ENCODE measurements at places on chromosomes 11 and 22.
A peak's percentile ranks its signal among the peaks of the same experiment; 100 is the strongest.

DNA sequence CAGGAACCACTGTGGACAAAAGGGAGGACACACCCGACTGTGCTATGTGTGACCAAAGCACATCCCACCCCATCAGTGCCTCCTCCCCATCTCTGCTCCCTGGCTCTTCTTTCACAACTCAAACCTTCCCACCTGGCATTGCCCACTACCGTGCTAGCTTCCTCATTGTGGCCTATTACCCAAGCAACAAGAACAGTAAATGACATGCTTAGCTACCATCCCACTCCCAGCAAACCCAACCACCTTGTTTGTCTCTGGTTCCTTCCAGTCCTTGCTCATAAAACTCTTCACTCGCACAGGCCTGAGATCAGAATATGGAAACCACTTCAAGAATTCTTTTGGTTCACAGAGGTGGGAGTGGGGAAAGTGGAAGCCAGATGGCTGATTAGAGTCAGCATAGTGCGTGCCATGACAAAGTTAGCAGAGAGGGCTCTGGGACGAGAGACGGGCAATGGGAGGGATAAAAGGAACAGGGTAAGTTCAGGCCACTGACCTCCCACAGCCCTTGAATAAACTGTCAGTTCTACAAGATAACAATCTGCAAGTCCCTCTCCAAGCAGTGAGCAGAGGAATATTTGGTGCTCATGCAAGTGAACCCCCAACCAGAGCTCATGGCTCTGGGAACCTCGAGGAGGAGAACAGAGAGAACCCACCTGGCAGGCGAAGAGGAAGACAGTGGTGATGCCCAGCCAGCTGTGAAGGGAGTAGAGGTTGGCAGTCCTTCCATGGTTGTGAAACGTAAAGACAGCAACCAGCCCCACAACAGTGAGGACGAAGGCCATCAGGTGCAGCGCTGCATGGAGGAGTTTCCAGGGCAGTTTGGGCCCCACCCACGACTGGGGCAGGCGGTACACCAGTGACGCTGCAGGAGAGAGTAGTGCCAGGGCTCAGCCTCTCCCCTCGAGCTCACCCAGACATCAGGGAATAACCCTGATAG lies 8.3 kb downstream of the CYB561A3 start:
- no peak for DNase-seq

GRCh38 chr22:39365492-39365780 lies 15.6 kb downstream of the SYNGR1 start:
- no peak for DNase-seq

DNA sequence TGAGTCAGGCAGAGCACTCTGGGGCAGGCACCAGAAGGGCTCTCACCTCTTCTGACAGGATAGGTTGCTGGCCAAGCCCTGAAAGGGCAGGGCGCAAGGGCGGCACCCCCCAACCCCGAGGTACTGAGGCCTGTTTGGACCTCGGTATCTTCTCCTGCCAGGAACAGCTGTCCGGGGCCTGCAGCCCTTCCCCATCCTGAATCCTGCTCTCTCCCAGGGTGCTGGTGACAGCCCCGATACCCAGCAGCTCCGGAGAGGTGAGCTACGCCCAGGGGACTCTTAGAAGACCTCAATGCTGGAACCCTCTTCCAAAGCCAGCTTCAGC lies 79.1 kb downstream of the PHF21B start:
- no peak for DNase-seq

GRCh38 chr11:1565904-1566247 lies 6.2 kb downstream of the DUSP8 start:
- DNase-seq: no peak

DNA sequence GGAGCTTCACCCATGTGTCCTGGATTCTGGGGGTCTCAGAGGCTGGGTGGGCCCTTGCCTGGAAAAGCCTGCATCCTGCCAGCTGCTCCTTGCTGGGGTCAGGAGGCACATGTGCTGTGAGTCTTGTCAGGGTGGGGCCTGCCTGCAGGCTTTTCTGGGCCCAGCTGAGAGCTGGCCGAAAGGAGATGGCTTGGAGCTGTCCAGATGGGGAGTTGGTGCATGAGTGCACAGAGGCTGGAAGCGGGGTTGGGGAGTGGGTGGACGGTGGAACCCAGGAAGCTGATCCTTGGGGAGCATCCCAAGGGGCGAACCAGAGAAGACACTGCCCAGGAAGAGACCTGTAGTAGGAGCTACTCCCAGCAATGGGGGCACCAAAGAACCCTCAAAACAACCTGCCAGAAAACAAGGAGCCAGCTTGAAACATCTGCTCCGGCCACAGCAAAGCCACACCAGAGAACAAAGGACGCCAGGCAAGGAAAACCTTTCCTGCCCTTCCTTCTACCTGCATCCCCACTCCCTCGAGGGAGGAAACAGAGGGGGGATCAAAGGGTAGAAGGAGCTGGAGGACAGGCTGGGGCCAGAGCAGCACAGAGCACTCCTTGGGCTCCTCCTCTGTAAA lies 8.2 kb upstream of the KCTD17 start:
- no peak for DNase-seq

DNA sequence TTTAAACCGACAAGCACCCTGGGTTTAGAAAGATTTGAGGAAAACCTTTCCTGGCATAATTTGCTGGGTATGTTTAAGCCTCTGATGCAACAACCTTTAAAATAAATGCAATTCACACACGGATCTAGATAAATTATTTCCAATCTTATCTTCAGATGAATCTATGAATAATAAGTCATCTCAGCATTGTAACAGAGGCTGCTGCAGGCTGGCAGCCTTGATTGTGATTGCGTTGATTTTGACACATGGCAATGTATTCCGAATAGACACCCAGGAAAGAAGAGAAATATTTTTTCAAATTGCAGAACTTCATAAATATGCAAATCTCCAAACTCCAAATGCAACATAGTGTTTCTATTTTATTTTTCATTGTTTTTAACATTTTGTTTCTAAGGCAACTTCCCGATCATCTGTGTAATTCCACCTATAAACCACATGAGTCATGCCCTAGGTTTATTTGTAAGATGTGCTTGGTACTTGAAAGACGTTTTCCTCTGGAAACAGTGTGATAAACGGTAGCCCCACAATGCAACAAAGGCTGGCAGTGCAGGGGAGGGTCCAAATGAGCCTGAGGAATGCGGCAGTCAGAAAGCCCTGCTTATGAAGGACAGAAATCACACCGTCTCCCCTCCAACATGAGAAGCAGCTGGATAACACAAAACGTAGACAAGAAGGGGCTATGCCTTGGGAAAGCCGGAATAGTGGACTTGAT lies 359.0 kb downstream of the BRD1 start:
- no peak for DNase-seq

DNA sequence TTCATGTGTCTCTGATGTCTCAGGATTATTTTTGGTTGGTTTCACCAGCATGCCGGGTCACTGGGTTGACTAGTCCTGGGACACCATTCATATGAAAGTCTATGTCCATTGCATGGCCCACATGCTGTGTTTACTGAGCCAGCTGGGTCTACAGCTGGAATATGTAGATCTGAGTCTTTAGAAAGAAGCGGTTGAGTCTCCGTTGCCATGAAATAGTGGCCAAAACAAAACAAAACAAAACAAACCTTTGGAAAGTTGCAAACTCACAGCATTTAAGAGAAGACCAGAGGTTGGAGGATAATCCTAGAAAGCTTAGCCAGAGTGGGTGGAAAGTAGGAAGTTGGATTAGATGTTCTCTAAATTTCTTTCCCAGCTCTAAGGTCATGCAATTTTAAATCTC lies 191.8 kb upstream of the NTM start:
- DNase-seq: no peak

DNA sequence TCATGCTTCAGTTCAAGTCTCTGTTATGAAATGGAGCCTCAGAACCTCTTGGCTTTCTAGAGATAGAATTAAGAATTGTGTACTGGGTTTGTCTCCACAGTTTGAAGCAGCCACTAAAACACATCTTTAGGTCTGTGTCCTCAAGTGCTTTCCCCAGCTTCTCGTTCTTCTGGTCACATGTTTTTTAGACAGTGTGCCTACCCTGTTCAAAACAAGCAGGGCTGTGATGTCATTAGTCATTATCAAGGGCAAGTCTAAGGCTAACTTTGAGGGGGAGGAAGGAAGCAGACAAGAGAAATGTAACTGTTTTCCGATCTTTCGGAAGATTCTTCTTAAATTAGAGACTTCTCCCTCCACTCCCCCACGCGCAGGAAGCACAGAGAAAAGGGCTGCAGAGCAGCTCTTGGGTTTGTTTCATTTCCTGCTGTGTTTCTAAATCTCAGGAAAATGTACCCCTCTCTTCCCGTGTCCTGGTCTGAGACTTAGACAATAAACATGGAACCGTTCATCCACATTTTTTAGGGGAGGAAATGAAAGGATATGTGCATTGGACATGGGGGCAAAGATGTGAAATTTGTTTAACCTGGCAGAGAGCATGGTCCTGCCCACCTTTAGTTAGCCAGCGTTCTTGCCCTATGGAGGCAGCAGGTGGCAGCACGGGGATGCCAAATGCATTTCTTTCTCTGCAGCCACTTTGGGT lies 3.1 kb downstream of the AKIP1 start:
- DNase-seq: peak; percentile 34

- DNase-seq: no peak
Observed at GRCh38 chr11:67254798-67255197, 11.5 kb upstream of the GRK2 start.

DNA sequence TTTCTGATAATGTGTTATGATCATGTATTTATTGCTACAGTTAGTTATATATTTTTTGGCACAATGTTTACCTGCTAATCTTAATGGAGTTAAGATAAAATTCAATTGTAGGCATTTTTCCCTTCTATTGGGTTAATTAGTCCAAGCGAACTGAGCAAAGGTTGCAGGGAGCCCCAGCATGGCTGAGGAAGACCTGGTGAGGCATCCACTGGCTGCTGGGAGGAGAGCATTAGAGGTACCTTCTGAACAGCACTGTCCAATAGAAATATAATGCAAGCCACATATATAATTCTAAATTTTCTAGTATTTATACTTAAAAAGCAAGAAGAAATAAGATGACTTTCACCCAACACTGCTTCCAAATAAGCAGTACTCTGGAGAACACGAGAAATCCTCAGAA lies 689 bp upstream of the TMEM126A start:
- no peak for DNase-seq

- DNase-seq: no peak
Observed at GRCh38 chr11:65355776-65356393, 1.3 kb downstream of the TIGD3 start.

DNA sequence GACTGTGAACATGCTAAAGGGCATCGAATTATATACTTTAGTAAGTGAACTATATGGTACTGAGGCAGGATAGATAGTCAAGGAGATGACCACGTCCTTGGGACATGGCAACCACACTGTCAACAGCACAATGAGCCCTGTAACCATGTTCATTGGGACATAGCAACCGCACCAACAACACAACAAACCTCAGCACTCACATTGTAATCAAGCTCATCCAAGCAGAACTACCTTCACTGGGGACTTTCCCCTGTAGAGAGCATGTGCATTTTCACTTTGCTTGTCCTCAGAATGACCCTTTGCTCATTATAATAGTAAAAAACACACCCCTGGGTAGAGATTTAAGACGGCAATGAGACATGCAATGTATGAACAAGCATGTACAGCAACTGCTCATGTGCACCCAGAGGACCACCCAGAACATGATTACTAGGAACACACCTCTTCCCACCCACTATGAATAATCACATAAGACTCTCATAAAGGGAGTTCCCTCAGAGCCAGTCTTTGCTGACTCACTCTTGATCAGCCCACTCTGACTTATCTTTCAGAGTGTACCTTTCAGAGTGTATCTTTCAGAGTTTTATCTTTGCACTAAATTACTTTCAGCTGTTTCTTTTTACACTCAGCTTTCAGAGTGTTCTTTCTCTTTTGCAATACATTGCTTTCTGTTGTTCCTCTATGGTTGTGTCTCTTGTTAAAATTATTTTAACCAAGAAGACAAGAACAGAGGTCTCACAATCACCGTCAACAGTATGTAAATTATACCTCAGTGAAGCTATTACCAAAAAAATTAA lies 4.1 kb upstream of the PLAAT2 start:
- DNase-seq: peak; percentile 60

GRCh38 chr11:120249279-120250262 lies 9.6 kb downstream of the POU2F3 start:
- DNase-seq: no peak

- no peak for DNase-seq
Observed at GRCh38 chr11:120662071-120662676, 150.6 kb downstream of the GRIK4 start.

DNA sequence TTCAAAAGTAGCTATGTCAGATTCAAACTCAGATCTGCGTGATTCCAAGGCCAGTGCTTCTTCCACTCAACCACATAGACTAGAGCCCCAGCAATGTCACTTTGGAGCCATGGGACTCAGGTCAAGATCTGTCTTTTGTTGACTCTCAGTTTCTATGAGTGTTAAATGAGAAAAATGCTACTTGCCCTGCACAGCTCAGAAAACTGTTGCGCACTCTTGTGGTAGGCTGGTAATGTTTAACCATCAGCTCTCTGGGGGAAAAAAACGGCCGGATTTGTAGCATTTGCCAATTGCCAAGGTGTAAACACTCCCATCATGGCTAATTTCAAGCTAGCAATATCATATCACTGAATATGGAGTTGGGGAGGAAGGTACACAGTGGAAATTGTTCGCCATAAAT lies 328.1 kb upstream of the SYN3 start:
- DNase-seq: no peak

GRCh38 chr22:36659762-36660509 lies 43.6 kb downstream of the CACNG2 start:
- DNase-seq: peak; percentile 77

GRCh38 chr11:76824980-76825725 lies 35.6 kb upstream of the ACER3 start:
- no peak for DNase-seq

GRCh38 chr11:24779791-24780190 lies 282.9 kb downstream of the LUZP2 start:
- DNase-seq: no peak

- no peak for DNase-seq
Observed at GRCh38 chr22:22047266-22047665, 64.7 kb upstream of the TOP3B start.

- no peak for DNase-seq
Observed at GRCh38 chr11:110147962-110148709, 54.9 kb downstream of the ZC3H12C start.

- peak; percentile 86 for DNase-seq
Observed at GRCh38 chr11:65558002-65558929, at the start of gene LTBP3. Gene LTBP3 (minus strand): TSS chr11:65558359. CDS start chr11:65557959, 400 bp downstream.

DNA sequence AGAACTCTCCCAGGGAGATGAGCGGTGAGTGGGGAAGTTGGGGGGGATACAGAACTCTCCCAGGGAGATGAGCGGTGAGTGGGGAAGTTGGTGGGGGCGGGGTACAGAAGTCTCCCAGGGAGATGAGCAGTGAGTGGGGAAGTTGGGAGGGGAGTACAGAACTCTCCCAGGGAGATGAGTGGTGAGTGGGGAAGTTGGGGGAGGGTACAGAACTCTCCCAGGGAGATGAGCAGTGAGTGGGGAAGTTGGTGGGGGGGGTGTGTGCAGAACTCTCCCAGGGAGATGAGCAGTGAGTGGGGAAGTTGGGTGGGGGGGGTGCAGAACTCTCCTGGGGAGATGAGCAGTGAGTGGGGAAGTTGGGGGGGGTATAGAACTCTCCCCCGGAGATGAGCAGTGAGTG lies 186.5 kb downstream of the SHANK2 start:
- no peak for DNase-seq

GRCh38 chr11:120102050-120102863 lies 35.7 kb downstream of the TRIM29 start:
- no peak for DNase-seq

Data from uterus (tissue), 4 donors.